Panc1 (cell line): ENCODE measurements at places on chromosomes 11 and 22.

DNA sequence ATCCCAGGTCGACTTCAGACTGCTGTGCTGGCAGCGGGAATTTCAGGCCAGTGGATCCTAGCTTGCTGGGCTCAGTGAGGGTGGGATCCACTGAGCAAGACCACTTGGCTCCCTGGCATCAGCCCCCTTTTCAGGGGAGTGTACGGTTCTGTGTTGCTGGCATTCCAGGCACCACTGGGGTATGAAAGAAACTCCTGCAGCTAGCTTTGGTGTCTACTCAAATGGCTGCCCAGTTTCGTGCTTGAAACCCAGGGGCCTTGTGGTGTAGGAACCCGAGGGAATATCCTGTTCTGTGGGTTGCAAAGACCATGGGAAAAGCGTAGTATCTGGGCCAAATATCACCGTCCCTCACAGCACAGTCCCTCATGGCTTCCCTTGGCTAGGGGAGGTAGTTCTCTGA, 254.8 kb downstream of the GRIK4 start:
- DNase-seq, result no peak

GRCh38 chr11:97743205-97743742, 1277.5 kb upstream of the CNTN5 start:
- no peak for DNase-seq

DNA sequence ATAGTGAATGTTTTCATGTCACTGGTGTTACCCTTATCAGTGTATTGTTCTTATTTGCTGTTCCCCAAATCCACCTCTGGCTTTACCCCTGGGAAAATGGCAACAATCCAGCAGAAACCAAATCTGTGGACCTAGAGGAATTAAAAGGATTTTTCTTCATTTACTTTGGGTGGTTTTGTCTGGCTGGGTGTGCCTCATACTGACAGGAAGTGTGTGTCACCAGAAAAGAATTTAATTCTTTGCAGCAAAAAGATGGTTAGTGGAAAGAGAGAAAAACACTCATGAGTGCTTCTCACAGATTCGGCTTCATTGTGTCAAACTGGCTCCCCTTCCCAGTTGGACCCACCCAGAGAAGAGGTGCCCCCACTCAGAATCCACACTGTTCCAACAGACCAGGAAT, 38.9 kb downstream of the FZD4 start:
- DNase-seq, result no peak

DNA sequence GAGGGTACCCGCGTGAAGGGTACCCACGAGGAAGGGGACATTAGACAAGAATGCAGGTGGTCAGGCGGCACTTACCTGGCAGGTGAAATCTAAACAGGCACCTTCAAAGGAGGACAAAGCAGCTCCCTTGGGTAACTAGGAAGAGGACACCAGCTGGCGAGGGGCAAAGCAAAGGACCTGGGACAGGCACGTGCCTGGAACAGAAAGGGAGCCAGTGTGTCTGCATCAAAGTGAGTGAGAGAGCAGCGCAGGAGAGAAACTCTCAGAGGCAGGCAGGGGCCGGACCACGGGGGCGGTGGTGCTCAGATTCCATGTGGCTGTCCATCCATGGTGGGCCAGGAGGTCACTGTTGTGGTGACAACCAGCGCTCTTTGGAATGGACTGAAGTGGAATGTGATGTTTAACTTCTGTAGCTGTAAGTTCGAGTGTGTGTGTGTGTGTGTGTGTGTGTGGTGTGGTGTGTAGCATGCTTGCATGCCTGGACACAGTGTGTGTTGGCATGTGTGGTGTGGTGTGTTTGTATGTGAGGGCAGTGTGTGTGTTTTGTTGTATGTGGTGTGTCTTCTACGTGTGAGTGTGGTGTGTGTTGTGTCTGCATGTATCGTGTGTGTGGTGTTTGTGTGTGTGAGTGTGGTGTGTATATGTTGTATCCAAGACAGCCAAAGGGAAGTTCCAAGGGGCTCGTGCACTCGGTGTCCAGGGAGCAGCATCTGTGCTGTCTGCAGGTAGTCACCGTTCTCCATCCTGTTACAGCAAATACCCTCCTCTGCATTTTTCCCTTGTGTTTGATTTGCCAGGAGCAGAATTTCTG, 86.4 kb downstream of the CDKN1C start:
- DNase-seq, result no peak
